Stimulated activated CD4-positive, alpha-beta T cell treated with anti-CD3 and anti-CD28 coated beads, Interleukin-1b, Interleukin-23, amount 100 ng/mL, for 24 hours (primary cell): ENCODE measurements at places on chromosomes 1 and 21.
A peak's percentile ranks its signal among the peaks of the same experiment; 100 is the strongest.

DNA sequence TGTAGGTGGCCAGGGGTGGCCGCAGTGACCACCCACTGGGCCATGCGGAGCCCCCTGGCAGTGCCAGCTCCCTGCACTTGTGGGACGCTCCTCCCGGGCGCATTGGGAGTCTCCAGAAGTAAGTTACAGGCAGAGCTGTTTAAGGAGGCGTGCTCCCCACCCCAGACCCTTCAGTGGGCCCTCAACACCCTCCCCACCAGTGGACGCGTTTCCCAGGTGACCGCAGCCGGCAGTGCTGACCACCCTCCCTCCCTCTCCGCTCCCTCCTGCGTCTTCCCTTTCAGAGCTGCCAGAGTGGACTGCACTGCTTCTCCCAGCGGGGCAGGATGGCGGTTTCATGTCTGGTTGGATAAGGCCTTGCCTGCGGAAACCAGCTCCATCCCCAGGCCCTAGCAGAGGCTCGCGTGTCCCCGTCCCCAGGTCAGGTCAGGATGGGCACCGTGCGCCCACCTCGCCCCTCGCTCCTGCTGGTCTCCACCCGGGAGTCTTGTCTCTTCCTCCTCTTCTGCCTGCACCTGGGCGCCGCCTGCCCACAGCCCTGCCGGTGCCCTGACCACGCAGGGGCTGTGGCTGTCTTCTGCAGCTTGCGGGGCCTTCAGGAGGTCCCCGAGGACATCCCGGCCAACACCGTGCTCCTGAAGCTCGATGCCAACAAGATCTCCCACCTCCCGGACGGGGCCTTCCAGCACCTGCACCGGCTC, 1.1 kb downstream of the LRRC3 start:
- no peak for DNase-seq

- DNase-seq: no peak
These were observed 71.2 kb downstream of the GPR161 start for GRCh38 chr1:168065506-168065905.

DNA sequence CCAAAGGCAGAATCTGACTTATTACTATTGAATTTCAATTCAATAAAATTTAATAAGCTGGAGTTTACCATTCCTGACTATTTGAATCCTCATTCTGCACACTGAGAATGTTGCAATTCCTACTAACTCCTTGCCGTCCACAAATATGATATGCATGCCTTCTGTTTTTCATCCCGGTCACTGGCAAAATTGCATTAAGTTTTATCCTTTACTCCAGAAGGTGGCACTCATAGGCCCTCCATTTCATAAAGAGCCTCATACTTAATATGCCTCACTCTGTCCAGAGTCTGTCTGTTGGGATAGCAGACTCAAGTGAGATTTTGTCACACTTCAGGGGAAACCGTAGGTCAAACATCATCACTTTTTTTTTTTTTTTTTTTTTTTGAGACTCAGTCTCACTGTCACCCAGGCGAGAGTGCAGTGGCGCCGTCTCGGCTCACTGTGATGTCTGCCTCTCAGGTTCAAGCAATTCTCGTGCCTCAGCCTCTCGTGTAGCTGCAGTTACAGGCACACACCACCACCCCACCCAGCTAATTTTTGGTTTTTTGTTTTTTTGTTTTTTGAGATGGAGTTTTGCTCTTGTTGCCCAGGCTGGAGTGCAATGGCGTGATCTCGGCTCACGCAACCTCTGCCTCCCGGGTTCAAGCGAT, 27.3 kb downstream of the F11R start:
- no peak for DNase-seq

GRCh38 chr1:169091480-169091941, 15.0 kb upstream of the ATP1B1 start:
- no peak for DNase-seq

GRCh38 chr1:203127666-203128430, at the start of gene ADORA1:
ADORA1 (plus strand) TSS chr1:203127726; CDS start chr1:203128842, 1,116 bp downstream.
- no peak for DNase-seq

DNA sequence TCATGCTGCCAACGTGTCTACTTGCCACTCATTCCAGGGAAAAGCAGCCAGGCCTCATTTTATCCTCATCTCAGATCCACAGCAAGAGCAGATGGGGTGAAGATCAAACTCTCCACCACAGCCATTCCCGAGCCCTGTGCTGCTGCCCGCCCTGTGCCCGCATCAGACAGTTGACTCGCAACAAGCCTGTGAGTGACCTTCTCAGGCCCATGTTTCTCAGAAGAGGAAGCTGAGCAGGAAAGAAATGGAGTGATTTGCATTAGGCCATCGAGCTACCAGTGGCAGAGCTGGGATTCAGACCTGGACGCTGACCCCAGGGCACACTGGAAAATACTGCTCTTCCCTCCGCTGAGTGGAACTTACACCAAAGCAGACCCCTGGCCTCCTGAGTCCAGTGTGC, 1.2 kb downstream of the CNR2 start:
- no peak for DNase-seq

GRCh38 chr1:46301808-46302640, 1.4 kb downstream of the LRRC41 start:
- DNase-seq: peak; percentile 22

GRCh38 chr1:1969953-1970716, 33.5 kb downstream of the CFAP74 start:
- no peak for DNase-seq

DNA sequence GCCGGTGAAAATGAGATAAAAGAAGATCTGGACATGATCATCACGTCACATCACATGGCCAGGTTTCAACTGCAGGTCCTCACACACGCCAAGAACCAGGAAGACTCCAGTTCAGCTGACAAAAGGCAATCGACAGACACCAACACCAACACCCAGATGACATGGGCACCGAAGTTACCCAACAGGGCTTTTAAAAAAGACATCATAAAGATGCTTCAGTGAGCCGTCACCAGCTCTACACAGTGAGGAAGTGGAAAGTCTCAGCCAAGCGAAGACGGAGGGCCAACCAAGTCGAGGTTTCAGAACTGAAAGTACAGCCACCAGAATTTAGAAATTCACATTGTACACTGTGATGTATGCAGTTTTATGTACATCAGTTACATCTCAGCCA, 154.3 kb upstream of the COL6A1 start:
- DNase-seq: no peak

GRCh38 chr1:198677027-198677426, 38.2 kb downstream of the PTPRC start:
- DNase-seq: no peak

GRCh38 chr1:205907794-205908193, 35.5 kb downstream of the SLC26A9 start:
- no peak for DNase-seq

GRCh38 chr1:19664453-19665185, at the start of gene HTR6:
HTR6 (plus strand) TSS chr1:19664875; CDS start chr1:19665754, 879 bp downstream.
- no peak for DNase-seq

GRCh38 chr1:2208309-2209239, 14.0 kb upstream of the FAAP20 start:
- DNase-seq: no peak

DNA sequence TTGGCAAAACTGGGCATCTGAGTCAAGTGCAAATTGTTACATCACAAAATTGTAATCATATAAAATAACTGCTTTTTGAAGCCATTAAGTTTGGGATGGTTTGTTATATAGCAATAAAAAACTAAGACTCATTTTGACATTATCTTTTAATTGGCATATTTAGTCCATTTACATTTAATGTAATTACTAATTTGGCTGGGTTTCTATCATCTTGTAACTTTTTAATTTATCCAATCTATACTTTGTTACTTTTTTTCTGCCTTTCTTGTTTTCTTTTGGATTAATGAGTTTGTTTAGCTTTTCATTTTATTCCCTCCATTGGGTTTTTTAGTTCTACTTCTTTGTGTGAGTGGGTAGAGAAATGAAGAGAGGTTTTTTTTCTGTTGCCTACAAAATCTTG, 76.3 kb downstream of the DRAM2 start:
- DNase-seq: no peak

DNA sequence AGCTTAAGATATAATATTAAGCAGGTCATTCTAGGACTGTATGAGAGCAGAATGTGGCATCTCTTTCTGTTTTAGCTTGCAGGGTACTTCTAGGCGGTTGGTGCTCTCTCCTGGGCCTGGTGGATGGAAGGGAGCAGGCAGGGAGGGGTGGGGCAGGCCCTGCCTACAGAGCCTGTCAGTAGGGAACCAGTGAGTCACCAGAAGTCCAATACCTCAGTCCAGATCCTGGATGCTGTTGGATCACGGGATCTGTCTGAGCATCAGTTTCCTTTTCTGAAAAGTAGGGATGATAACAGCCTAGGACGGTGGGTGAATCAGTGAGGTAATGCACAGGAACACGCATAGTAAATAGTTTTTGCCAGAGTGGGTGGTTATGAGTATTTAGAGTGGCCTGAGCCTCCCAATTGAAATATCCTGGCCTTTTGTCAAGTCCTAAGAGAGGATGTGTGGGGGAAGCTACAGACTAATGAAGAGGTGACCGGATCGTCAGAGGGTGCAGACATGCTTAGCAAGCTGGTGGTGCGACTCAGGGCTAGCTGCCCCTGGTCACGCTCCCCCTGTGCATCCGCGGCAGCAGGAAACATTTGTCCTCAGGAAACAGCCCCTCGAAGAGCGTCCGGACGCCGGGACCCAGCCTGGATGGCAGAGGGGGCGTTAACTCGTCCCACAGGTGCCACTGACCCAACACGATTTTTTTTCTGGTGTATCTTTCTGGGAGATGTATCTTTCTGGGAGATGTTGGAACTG, 23.9 kb downstream of the NAV1 start:
- no peak for DNase-seq

DNA sequence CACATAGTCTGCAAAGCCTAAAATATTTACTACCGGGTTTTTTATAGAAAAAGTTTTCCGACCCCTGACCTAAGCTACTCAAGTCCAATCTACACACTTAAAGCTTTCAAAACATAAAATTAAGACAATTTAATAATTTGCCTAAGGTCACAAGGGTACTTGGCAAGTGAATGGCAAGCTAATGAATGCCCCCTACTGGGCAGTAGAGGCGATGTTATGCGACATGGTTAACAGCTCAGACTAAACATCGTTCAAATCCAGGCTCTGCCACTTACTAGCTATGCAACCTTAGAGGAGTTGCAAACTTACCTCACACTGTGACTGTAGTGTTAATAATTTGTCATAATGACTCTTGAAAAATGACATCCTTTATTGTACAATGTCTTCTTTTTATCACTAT, 317.2 kb upstream of the NFIA start:
- no peak for DNase-seq

GRCh38 chr1:10338047-10338446, 60.8 kb upstream of the PGD start:
- DNase-seq: peak; percentile 25

GRCh38 chr1:200304171-200304570, 105.7 kb downstream of the ZNF281 start:
- no peak for DNase-seq

- DNase-seq: no peak
These were observed 46.1 kb downstream of the USP48 start for GRCh38 chr1:21736876-21737275.

DNA sequence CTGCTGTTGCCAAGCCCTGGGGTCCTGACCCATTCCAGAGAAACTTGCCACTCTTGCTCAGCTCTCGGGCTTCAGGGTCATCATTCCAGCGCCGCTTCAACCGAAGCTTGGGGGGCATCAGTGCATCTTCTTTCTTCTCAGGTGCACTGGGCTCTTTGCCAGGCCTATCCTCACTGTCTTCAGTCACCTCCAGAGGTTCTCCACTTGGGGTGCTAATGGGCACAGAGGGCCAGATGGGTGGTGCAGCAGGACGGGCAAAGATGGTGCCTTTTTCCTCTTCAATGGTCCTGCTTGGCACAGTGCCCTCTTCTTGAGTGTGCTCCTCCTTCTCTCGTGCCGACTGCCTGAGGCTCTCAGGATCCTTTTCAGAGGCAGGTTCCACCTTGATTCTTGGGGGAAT, 13.3 kb downstream of the ETV3 start:
- DNase-seq: no peak

DNA sequence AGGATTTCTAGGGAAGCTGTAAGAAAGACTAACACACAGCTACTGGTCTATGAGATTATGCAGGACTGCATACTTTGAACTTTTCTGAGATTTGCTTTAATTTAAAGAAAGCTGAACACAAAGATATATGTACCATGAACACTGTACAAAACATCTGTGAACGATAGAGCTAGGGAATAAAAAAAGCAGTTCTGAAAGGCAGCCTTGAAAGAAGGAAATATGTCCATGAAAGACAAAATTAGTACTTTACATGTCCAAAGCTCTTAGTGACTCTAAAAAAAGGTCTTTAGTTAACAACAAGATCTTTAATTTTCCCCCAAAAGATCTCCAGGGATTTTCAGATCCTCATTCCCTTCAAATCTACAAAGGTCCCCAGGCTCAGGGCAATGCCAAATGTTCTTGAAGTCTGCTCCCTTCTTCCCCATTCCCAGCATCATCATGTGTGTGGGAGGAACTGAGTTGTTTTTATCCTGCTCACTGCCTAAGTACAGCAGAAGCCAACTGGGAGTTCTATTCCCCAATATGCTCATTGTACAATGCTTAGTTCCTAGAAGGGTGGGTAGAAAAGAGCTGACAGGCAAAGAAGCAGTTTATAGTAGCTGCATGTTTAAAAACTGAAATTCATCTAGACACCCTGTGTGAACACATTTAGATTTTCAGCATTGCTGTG, 60.1 kb upstream of the PTCH2 start:
- no peak for DNase-seq

DNA sequence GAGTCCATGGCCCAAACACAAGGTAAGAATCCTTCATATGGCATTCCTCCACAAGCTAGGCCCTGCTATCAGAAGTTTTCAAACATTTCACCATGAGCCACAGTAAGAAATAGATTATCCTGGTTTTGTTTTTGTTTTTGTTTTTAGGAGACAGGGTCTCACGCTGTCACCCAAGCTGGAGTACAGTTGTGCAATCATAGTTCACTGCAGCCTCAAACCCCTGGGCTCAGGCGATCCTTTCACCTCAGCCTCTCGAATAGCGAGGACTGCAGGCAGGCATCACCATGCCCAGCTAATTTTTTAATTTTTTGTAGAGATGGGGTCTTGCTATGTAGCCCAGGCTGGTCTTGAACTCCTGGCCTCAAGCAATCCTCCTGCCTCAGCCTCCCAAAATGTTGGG, 218.8 kb downstream of the TOMM20 start:
- DNase-seq: no peak

- DNase-seq: no peak
These were observed 477.9 kb downstream of the LMO4 start for GRCh38 chr1:87806379-87807094.

- no peak for DNase-seq
These were observed 185.0 kb downstream of the RGS7 start for GRCh38 chr1:241171991-241172390.

DNA sequence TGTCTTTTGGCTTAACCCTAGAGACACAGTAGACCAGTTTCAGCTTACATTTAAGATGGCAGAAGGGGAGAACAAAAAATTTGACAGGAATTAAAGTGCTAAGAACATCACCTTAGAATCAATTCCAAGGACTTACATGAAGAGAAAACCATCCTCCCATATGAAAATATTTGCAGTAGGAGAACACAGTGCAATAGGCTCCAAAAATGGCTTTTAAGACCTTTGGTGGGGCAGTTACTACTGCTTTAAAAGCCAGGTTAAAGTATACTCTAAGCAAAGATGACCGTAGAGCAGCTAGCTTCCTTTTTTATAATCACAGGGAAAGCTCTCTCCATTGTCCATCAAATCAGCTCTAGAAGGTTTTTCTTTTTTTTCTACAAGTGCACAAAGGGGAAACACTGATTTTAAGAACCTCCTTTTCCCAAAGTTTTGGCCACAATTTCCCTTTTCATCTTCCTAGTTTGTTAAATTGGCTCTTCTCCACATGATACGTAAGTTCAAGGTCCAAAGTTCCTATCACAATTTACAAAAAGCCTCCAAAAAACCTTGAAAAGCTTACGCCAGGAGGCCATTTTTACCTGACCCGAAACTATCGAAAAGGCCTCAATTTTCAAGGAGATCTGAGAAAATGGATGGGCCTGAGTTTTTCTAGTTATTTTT, 3.3 kb downstream of the TXNIP start:
- no peak for DNase-seq

GRCh38 chr1:43933386-43934100, at the start of gene ARTN:
ARTN (plus strand) TSS chr1:43933801; CDS start chr1:43935657, 1,856 bp downstream.
- no peak for DNase-seq
